ENCODE measurements at places on chromosomes 7 and 10. TPM values are rescaled to one million over a fixed set of nuclear protein-coding genes. Genes with fewer than 3 reads are reported as not detected.

The UNC5B gene
- total RNA-seq, result 35.2 TPM

The VOPP1 gene
- total RNA-seq, result 38.0 TPM

The KAZALD1 gene
- 16.7 TPM for total RNA-seq

The CDHR3 gene
- total RNA-seq, result 2.0 TPM

The LRRC4 gene
- total RNA-seq, result 0.09 TPM

The TAS2R4 gene
- 0.09 TPM for total RNA-seq

The MKI67 gene
- total RNA-seq, result 0.58 TPM

The ELN gene
- 56.1 TPM for total RNA-seq

The PLAU gene
- 52.7 TPM for total RNA-seq

The CCAR1 gene
- total RNA-seq, result 17.4 TPM

The ALOX5 gene
- total RNA-seq, result not detected

The FAM180A gene
- total RNA-seq, result 14.1 TPM

The CYP2C19 gene
- total RNA-seq, result not detected

The ACSM6 gene
- not detected for total RNA-seq

The DNAJB6 gene
- 56.8 TPM for total RNA-seq

The FBXL13 gene
- 0.93 TPM for total RNA-seq

The DUSP5 gene
- total RNA-seq, result 6.8 TPM

Measured in pericardium fibroblast (primary cell).